ENCODE measurements at places on chromosomes 11 and 22. TPM values are rescaled to one million over a fixed set of nuclear protein-coding genes. Genes with fewer than 3 reads are reported as not detected.
A peak's percentile ranks its signal among the peaks of the same experiment; 100 is the strongest.

GRCh38 chr11:134705858-134706257 is 293.8 kb upstream of the B3GAT1 start:
- DNase-seq = no peak

CARD18 gene
- total RNA-seq = not detected

DNA sequence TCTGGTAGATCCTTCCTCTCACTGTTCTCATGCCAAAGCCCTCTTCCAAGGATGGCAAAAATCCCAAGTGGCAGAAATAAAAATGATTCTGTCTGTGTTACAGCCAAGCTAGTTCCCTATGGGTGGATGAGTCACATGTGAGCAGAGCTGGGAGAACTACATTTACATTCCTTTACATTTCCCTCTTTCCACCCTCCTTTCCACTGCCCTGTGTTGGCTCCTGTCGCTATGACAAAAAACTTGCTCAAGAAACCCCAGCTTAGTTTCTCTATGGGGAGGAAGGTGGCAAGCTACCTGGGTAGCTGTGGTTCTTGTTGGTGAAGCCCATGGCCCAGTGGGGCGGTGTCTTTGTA is 10.2 kb upstream of the DDB2 start:
- DNase-seq = no peak

- peak; percentile 13 for DNase-seq
Measured at GRCh38 chr11:134639586-134640330, 227.7 kb upstream of the B3GAT1 start.

HOATZ gene
- total RNA-seq = not detected

- DNase-seq = peak; percentile 42
Measured at GRCh38 chr22:50399751-50400331, 56.7 kb downstream of the PPP6R2 start.

GRCh38 chr11:82505379-82505778 is 228.3 kb downstream of the FAM181B start:
- no peak for DNase-seq

DNA sequence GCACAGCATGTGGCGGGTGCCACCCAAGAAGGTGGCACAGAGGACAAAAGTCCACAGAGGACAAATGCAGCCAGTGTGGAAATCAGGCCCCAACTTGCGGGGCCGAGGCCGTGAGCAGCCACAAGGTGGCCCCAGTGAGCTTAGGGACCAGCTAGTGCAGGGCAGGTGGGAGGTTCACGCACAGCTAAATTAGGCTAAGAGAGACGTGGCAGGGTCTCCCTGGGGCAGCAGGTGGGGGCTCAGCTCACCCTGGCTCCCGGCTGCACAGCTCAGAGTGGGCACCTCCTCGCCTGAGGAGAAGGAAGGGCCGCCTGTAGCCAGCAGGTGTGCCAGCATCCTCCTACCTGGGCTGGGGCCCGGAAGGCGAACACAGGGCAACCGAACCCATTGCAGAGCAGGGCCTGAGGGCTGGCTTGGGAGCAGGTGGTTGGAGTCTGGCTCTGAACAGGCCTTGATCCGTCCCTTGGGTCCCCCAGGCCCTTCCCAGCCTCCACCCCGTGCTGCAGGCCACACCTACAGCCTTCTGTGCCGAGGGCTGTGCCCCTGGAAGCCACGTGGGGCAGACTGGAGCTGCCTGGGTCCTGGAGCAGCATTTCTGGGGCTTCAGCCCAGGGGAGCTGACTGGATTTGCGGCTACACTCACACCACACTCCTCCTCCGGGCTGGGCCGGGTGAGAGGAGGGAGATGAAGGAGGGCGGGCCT is 26.1 kb upstream of the CELSR1 start:
- peak; percentile 54 for DNase-seq

DNA sequence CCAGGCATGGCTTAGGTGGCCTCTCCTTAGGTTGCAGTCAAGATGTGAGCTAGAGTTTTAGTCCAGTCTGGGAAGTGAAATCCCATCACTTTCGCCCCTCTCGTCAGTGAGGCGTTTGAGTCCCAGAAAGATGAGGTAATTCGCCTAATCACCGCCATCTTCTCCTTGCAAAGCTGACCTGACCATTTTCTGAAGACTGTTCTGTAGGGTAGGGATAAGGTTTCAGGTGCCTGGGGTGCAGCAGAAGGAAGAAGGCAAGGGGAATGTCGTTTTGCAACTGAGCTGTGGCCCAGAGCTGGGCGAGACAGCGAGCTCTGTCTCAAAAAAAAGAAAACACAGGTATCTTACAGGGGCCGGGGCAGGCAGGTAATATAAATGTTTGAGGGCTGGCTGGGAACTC is 61.7 kb upstream of the CECR2 start:
- no peak for DNase-seq

- no peak for DNase-seq
Measured at GRCh38 chr22:49155039-49155769, 672.5 kb downstream of the BRD1 start.

PARVG gene
- total RNA-seq = not detected

PKP3 gene
- total RNA-seq = 27.0 TPM

GRCh38 chr11:8757533-8757932 is 74.9 kb downstream of the RPL27A start:
- no peak for DNase-seq

- peak; percentile 63 for DNase-seq
Measured at GRCh38 chr11:65884716-65885092, 3.6 kb downstream of the FIBP start.

DNA sequence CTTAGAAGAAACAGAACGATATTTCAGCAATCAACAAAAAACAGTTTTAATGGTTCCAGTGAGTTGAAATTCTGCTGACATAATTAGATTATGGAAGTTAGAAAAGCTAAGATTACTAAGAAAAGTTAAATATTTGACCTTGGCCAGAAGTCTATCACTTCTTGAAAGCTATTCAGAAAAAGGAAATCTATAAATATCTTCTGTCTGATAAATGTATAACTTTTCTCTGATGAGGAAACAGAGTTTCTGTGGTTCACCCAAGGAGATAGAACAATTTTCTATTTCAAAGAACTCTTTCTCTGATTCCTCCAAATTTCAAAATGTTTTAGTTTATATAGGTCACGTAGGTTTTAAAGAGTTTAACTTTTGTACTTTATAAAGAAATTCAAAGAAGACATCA is 438.4 kb upstream of the CHORDC1 start:
- DNase-seq = no peak

WBP2NL gene
- 1.2 TPM for total RNA-seq

RFPL2 gene
- 0.63 TPM for total RNA-seq

DNA sequence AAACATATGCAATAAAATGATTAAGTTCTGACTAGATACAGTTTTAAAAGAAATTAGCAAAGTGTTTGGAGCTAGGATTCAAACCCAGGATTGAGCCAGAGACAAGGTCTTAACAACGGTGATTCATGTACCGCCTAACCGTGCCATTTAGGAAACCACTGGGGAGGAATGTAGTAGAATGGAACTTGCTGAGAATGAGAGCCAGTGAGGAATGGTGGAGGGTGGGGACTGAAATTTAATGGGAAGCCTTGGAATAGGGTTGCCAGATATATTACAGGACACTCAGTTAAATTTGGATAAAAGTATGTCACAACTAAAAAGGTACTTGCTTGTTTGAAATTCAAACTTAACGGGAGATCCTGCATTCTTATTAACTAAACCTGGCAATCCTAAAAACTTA is 30.4 kb upstream of the TMEM86A start:
- DNase-seq = no peak

- no peak for DNase-seq
Measured at GRCh38 chr11:35056391-35057093, 82.4 kb upstream of the CD44 start.

DNA sequence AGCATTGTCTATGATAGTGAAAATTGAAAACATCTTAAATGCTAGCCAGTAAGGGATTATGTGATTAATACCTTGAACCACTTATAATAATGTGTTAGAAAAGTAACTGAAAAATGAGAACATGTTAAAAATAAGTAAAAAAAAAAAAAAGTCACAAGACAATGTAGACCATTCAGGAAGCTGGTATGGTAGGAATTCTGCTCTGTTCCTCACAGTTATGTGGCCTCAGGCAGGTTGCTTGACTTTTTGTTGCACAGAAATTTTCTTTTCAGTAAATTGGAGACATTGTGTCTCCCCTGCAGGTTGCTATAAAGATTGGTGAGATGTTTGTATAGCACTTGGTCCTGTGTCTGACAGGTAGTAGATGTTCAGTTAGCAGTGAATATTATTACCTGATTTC is 17.3 kb upstream of the PLET1 start:
- DNase-seq = no peak

DNA sequence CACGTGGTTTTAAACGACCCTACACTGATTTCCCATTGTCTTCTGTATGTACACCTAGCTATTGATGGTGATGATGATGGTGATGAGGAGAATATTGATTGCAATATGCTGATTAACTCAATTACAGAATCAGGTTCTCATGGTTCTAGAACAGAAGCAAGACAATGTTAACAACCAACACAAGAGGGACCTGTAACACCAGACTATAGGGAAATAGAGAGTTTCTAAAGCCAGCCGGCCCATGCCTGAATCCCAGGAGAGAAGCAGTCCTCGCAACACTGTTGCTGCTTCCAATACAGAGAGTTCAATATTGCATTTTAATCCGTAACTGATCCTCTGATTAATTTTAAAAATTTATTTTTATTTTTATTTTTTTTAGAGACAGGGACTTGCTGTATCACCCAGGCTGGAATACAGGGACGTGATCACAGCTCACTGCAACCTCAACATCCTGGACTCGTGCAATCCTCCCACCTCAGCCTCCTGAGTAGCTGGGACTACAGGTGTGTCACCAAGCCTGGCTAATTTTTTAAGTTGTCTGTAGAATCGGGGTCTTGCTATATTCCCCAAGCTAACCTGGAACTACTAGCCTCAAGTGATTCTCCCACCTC is 22.2 kb upstream of the UBASH3B start:
- DNase-seq = peak; percentile 50

- no peak for DNase-seq
Measured at GRCh38 chr11:76825726-76826396, 34.9 kb upstream of the ACER3 start.

DDTL gene
- not detected for total RNA-seq

EMID1 gene
- 0.07 TPM for total RNA-seq

TP53AIP1 gene
- not detected for total RNA-seq

- DNase-seq = no peak
Measured at GRCh38 chr11:109984634-109985289, 108.4 kb upstream of the ZC3H12C start.

DTX4 gene
- total RNA-seq = 0.38 TPM

SYT7 gene
- 0.47 TPM for total RNA-seq

GRCh38 chr11:12728417-12728816 is 54.2 kb downstream of the TEAD1 start:
- DNase-seq = no peak

DNA sequence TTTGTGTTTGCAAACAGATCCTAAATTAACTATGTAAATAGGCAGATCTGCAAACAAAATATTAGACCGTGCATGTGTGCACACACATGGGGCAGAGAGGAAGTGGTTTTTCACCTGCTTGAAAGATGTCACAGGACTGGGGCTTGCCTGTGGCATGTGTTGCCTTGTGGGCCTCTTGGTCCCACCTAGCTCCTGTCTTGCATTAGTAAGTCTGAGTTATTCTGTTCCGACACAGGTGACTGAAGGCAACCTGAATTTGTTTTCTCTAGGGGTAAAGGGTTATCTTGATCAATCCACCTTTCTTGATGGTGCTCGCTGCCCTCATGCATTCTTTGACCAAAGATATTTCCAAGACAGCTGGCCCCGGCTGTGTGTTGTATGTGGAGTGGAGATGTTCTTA is 667.5 kb downstream of the NTM start:
- no peak for DNase-seq

TSSK2 gene
- total RNA-seq = not detected

DENND6B gene
- total RNA-seq = 0.81 TPM

GUCY1A2 gene
- 2.5 TPM for total RNA-seq

DNA sequence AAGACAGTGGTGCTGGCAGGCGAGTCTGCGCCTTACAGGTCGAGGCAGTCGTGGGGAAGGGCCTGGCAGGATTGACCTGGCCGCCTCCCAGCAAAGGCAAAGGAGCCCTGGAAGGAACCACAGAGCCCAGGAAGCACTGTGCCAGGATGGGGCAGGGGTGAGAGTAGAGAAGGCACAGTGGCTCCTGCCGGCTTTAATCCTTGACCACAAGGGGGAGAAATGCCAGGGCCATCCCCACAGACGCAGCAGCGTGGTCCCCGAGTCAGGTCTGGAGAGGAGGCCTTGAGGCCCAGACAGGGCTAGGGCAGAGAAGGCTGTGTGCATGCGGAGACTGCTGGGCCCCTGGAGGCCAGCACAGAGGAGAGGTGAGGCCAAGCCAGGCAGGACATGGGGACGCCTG is 9.9 kb upstream of the NDUFS8 start:
- DNase-seq = no peak

GRCh38 chr11:66327171-66328030 is 8.8 kb downstream of the RIN1 start:
- peak; percentile 31 for DNase-seq

DNA sequence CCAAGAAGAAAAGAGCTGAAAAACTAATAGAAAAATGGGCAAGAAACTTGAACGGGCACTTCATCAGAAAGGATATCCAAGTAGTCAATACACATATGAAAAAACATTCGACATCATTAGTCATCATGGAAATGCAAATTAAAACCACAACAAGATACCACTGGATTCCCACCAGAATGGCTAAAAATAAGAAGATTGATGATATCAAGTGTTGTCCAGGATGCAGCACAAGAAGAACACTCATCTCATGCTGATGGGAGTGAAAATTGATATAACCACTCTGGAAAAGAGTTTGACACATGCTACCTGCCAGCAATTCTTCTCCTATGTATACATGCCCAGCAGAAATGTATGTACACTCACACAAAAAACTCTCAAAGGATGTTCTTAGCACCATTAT is 26.9 kb upstream of the SCUBE2 start:
- no peak for DNase-seq

HTR3A gene
- not detected for total RNA-seq

- no peak for DNase-seq
Measured at GRCh38 chr11:45216901-45217300, 69.2 kb downstream of the SYT13 start.

YPEL1 gene
- total RNA-seq = 2.9 TPM

GRCh38 chr11:113557926-113558325 is 82.7 kb upstream of the DRD2 start:
- no peak for DNase-seq

DNA sequence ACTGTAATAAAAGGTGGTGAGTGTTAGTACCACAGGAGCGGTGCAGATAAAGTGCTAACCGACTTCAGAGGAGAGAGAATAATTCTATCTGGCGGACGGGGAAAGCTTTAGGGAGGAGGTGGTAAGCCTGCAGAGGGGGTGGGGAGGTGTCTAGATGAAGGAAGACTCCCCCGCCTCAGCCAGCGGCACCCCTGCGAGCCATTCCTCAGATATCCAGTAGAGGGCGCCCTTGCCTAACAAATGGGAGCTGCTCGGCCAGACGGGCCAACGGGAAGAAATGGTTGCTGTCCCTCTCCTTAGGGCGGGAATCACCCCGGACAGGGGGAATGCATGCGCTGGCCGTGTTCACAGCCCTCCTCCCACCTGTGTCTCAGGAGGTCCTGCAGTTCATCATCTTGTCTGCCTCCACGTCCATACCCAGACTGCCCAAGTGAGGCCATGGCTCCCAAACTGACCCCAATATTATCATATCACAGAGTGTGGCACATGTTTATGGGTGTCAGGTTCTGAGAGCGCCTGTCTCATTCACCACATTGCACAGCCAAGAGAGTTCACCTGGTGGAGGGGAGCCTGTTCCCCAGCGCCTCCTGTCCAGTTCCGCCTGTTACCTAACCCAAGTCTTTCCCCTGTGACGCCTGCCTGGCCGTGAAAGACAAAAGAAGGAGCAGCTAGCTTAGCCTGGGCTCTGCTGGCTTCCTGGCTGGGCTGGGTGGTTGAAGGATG is 85.5 kb downstream of the ST3GAL4 start:
- DNase-seq = peak; percentile 64

- DNase-seq = no peak
Measured at GRCh38 chr22:44780876-44781449, 28.6 kb downstream of the ARHGAP8 start.

GRCh38 chr22:17268501-17269223 is 49.4 kb upstream of the ADA2 start:
- DNase-seq = no peak
